Muscle of arm (tissue), 14 donors: ENCODE measurements at places on chromosomes 2 and 18. TPM values are rescaled to one million over a fixed set of nuclear protein-coding genes. Genes with fewer than 3 reads are reported as not detected.

- DNase-seq, result no peak
Measured at GRCh38 chr2:3749201-3749600, 45.8 kb downstream of the DCDC2C start.

DNA sequence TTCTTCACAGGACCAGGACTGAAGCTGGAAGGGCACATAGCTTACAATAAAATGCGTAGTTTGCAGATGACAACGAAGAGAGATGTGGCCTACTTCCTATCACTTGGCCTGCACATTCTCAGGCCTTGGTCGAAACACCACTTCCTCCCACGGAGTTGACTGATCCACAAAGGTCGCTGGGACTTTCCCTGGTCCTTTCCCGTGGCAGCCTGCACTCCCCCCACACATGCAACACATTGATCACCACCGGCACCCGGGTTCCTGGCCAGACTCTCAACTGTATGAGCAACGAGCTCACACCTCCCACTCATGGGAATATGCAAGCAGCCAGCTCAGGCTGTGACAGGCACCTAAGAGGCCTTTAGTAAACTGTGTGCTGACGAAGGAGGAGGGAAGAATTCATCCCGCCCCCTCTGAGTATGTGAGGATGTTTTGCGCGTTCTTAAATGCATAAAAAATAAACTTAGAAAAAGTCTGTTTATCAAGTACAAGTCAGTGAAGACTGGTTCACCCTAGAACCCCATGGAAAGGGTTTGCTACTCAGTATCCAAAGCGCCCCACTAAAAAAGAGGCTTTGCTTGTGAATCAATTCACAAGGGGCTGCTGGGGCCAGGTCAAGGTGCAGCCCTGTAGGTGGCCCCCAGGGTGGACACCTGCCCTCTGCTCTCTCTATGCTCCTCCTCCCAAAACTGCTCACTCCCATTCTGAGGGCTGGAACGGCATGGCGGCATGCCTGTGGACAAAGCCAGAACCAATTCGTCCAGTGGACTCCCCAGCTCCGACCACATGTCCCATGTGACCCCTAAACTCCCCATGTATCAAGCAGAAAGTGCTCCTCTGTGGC, 154.3 kb downstream of the EIPR1 start:
- no peak for DNase-seq

PIEZO2 gene
- not detected for polyA plus RNA-seq

DNA sequence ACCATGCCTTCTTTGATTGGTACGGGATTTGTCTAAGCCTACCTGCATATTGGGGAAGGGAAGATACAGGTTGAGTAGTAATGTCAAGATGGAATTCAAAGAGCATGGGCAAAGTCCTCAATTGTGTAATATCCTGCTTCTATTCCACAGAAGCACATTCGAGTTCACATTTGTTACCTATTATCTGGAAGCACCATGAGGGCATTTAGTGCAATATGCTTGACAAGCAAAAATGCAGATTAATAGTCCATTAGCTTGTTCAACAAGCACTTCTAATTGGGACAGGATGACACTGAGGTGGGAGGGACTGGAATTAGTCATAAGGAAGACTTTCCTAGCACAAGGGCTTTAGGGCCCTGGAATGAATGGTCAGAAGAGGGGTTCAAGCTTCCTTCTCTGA, 40.5 kb downstream of the MYO5B start:
- DNase-seq, result no peak

MFSD2B gene
- polyA plus RNA-seq, result 3.1 TPM

- no peak for DNase-seq
Measured at GRCh38 chr18:51425475-51425874, 228.0 kb upstream of the MEX3C start.

ARHGAP28 gene
- polyA plus RNA-seq, result 41.6 TPM

DNA sequence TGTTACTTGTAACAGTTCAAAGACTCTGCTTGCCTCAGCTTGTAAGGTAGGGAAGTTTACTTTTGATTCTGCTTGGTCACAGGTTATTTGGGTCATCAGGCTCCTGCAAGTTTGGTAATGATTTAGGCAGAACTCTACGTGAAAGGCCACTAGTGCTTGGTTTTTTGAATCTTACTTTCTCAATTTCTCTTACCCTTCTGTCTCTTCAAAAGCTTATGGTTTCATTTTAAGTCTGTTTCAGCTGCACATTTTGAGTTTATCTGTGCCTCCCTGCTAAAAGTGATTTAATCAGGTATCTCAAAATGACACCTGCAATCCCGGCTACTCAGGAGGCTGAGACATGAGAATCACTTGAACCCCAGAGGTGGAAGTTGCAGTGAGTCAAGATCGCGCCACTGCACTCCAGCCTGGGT, 26.3 kb upstream of the MOCOS start:
- no peak for DNase-seq

KYNU gene
- polyA plus RNA-seq, result not detected

PDE1A gene
- polyA plus RNA-seq, result 11.1 TPM

EFR3B gene
- 5.9 TPM for polyA plus RNA-seq

DNA sequence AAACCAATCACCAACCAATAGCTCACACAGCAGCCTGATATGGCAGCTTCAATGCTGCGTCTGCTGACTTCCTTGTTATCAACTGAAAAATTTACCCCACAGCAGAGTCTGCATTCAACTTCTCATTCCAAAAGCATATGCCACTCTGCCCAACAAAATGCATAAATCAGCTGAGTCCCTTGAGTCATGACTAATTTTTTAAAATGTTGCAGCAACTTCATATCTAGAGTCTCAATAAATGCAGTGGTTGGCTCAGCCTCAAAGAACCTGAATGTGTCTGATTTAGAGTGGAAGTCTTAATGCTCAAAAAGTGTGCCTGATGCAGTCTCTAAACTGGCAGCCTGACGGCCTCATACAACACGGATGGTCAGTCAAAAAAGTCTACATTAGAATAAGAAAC, 46.5 kb downstream of the FARSB start:
- no peak for DNase-seq

DNA sequence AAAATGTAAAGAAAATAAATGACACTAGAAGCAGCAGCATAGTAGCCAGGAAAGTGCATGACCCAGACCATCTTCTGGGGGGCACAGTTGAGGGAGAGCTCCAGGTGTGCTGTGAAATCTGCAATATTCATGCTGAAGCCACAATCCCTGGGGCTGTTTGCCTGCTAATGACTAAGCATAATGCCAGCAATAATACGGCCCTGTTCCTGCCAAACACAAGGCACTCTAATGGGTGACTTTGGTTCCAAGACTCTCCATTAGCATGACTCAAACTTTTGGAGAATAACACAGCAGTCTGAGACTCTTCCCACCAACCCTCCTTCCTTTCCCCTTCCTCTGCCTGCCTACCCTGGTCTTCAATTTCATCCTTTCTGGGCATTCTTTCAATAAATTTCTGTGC, 77.9 kb upstream of the DOCK10 start:
- DNase-seq, result no peak

DNA sequence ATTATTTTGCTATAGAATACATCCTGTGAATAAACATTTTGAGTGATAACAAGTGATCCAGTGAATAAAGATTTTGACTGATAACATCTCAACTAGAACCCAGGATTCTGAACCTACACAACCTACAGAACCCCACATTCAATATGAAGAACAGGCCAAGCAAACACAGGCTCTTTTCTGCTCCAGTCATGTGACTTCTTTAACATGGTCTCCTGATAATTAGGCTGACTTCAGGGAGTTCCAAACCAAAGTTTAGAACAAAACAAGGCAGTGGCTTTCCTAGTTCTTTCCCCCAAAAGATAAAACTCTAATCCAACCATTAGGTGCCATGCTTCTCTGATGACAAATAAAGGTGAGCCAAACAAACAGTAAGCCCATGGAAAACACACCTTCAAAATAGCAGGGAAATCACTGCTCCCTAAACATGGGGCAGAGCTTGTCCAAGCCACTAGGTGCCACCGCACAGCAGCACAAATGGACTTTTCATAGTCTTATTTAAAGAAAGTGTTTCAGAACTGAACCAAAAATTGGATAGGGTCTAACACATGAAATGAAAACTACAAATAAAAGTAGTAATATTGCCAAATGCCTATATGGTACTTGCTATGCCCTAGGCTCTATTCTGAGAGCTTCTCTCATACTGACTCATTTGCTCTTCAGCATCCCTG, 95.3 kb downstream of the EVA1A start:
- DNase-seq, result no peak
